NCI-H2081 (cell line): ENCODE measurements at places on chromosomes 4 and X.

DNA sequence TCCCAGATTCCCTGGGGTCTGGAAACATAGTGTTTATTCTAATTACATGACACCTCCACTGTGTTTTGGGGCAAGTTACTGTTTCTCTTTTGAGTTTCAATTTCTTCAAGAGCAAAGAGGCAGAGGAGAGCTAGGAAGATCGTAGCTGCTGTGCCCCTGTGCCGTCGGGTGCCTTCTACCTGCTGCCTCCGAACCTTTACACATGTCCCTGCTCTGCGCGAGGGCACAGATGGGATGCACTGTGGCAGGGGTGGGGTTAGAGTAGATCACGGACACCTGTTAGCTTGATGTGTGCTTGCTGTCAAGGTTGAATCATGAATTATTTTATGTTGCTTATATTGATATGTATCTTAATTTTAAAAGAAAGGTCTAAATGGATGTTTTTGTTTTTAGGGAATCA lies 71.1 kb upstream of the MSANTD1 start:
- DNase-seq, result no peak

DNA sequence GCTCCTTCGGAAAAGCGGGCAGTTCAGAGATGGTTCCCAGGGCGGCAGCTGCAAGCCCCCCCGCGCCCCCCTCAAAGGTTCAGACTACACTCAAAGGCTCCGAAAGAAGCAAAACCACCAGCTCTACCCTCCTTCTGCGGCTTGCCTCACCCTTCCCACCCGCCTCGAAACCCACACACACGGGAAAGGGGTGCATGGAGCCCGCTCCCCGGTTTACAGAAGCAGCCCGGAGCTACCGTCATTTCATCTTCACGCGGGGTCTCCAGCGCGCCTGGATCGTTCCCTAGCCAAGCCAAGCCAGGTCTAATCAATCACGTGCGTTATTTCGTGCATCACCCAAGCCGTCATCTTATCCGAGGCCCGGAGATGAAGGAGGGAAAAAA lies 1.2 kb downstream of the NLGN4X start:
- DNase-seq, result no peak

- no peak for DNase-seq
Measured at GRCh38 chr4:8297691-8298485, 28.3 kb downstream of the HTRA3 start.

DNA sequence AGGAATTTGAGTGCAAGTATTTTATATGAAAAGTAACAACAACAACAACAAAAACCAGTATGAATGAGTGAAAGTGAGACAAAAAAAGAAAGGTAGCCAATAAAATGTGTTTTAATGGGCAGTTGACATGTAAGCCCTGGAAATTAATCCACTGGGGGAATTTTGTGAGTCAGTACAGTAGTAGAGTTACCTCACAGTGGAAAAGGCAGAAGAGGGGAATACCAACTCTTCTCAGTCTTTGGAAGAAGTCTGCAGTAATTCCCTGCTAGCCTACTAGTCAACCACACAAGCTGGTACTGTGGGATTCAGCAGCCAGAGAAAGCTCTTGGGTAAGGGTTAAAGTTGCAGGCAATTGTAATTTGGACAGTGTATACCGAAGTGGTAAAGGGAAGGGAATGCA lies 76.3 kb upstream of the IL15 start:
- no peak for DNase-seq

DNA sequence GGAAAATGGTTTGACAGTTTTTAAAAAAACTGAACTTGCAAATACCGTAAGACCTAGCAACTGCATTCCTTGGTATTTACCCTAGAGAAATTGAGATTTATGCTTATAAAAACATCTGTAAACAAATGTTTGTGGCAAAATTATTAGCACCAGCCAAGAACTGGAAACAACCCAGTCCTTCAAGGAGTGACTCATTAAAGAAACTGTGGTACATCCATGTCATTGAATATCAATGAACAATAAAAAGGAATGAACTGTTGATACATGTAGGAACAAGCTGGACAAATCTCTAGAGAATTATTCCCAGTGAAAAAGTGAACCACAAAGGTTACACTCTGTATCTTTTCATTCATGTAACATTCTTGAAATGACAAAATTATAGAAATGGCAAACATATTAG lies 240.2 kb upstream of the ADAMTS3 start:
- DNase-seq, result no peak

DNA sequence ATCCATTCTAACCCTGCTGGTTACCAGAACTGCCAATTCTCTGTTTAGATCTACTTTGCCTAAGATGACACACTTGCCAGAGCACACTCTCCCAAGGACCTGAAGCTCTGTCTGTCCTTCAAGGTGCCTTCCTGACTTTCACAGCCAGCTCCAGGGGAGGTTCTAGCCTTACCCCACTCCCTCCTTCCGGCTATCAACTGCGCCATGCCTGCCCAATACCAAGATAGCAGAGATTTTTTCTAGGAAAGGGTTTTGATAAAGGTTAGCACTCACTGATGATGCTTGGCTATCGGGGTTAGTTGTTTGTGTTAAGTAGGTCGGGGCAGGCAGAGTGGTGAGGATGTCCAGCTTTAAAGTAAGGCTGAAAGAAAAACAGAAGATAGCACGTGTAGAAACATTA lies 14.3 kb downstream of the ALPK1 start:
- DNase-seq, result no peak

GRCh38 chr4:139814323-139815015 lies 148.8 kb downstream of the MGST2 start:
- peak; percentile 52 for DNase-seq

- DNase-seq, result no peak
Measured at GRCh38 chr4:10753336-10753735, 68.8 kb upstream of the CLNK start.

DNA sequence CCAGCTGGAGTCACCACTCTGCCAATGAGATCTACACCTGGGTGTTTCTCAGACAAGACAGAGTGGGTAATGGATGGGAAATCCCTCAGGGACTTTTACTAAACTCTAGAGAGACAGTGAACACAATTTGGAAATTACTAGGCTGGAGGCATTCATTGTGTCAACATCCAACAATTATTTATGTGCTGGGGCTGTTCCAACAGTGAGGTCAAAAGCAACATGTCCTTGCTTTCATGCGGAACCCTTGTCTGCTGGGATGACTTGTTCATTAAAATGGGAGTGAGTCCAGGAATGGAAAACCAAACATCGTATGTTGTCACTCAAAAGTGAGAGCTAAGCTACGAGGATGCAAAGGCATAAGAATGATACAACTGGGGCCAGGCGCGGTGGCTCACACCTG lies 54.0 kb downstream of the DRD5 start:
- peak; percentile 12 for DNase-seq

DNA sequence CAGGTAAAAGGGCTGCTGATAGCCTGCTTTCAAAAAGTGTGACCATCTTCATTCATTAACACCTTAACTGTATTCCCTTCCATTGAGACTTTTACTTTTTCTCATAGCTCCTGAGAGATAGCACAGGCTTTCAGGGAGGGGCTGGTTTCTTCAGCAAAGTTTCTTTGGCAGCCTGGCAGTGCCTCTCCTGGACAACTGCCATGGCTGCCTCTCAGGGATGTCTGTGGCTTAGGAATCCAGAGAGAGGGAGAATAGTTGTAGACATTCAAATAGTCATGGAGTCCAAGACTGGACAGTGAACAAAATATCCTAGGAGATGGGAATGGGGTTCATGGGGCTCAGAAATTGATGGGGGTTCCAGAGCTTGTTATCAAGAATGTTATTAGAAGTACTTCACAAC lies 81.1 kb downstream of the FAM47B start:
- no peak for DNase-seq

DNA sequence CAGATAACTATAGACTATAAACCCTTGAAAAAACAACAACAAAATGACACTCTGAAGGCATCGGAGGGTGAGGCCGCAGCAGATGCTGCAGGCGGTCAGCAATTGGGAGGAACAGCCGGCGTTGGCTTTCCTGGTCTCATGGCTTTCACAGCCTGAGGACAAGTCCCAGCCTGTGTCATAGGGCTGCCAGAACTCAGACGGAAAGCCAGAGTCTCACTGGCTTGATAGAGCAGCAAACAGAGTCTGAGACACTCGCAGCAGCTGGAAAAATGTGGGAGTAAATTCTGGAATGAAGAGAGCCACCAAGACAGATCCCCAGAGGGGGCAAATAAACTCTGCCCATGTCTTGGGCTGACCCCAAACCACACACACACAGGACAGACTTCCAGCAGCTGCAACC lies 86.3 kb downstream of the PPP2R2C start:
- no peak for DNase-seq

DNA sequence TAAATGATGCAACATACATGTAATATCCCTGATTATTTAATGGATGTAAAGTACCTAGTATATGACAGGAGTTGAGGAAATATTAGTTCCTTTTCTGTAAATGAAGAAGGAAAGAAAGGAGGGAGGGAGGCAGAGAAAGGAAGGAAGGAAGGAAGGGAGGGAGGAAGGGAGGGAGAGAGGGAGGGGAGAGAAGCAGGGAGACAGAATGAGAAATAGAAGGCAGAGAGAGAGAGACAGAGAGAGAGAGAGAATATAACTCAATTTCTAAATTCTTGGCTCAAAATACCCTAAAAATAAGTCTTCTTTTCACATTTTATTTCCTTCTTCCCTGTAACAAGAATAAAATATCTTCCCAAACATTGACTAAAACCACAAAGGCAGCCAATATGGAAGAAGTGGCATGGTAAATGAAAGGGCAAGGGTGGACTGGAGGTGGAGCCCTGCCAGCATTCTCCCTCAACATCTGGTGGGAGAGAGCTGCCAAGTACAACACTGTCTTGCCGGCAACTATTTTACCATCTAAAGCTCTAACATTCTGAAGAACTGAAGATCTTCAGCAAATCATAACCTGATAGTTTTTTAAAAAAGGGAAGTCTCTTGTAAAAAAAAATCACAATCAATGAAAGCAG lies 245.1 kb downstream of the PPP3CA start:
- peak; percentile 8 for DNase-seq

DNA sequence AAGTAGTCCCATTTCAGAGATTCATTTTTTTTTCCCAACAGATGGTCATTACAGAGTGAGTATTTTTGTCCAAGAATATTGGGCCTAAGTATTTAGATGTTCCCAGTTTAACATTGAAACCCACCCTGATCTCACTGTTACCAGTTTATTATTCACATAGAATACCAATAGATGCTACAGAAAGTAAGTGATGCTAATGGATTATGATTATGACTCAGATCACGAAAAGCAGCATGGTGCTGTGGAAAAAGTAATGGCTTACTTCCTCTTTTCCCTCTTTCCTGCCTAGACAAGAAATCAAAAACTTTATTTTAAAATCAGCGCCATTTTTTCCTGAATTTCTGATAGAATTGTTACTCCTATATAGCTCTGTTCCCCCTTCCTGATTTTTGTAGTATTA lies 51.9 kb downstream of the GSPT2 start:
- DNase-seq, result no peak

DNA sequence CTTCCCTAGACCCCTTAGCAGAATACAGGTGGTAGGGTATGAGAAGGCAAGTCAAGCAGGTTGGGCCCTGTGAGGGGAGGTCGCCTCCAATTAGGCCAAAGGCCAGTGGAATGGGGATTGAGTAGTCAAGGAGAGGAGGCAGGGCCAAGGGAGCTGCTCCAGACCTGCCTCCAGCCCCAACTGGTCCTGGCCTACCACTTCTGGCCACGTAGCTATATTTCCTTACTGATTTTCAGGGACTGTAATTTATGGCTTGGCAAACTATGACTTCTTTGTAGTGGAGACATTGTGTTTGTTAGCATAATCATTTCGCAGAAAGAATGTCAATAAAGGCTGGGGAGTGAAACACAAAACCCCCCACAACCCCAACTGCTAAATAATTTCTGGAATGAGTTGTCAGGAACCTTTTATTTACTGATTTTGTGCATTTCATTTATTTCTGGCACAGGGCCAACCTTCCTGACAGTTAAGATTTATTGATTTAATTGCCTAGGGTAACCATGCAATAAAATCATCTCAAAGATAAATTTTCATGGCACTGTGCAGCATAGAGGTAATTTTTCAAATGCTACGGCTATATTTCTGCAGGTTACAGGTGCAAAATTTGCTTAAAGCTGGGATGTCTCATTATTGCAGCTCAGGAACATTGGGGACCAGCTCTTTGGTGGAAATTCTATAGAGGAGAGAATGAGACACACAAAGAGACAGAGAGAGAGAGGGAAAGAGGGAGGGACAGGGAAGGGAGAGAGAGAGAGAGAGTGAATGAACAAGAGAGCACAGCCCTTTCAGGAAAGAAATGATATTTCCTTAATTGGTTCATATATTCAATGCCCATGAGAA lies 494.9 kb downstream of the IDS start:
- no peak for DNase-seq

DNA sequence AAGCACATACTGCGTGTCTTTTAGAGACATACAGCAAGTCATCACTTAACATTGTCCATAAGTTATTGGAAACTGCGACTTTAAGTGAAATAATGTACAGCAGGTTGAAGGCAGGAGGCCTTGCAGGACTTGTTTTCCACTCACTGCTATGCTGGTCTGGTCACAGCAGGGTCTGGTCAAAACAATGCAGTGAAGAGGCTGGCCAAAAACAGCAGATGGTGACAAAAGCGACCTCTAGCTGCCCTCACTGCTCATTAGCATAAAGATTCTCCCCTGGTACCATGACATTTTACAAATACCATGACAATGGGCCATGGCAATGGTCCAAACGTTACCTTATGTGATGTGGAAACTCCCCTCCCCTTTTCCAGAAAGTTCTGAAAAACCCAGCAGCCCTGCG lies 1283.6 kb downstream of the FSTL5 start:
- DNase-seq, result no peak

DNA sequence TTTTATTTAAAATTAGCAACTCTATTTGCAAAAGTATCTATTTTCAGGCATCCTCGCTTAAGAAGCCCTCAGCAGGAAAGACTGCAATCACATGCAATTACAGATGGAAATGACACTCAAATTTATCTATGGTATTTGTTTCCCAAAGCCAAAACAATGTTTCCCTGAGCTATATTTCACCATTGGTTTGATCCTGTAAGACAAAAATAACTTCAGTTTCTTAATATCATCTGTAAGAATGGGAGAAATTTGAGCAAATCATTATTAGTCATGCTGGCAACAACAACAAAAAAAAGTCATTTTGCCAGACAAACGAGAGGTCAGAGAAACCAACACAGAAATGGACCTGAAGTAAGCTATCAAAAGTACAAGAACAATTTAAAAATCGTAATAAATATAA lies 204.1 kb downstream of the NR3C2 start:
- no peak for DNase-seq
